ENCODE measurements at places on chromosomes 6 and 20.

DNA sequence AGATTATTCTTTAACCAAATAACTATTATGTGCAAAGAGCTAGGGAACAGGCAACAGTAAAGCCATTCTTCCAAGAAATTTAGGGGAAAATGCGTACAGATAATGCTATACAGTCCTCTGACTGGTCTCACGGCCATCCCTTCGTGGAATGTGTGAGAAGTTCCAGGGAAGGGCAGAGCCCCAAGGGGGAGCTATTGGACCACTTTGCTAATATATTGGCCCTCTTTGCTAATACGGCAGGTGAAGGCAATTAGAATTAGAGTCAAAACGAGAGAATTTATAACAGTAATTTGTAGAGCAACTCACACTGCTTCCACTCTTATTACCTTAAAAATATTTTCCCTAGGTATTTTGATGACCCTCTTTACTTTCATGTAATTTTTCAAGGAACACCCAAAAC lies 140.4 kb downstream of the IMPG1 start:
- DNase-seq, result no peak

DNA sequence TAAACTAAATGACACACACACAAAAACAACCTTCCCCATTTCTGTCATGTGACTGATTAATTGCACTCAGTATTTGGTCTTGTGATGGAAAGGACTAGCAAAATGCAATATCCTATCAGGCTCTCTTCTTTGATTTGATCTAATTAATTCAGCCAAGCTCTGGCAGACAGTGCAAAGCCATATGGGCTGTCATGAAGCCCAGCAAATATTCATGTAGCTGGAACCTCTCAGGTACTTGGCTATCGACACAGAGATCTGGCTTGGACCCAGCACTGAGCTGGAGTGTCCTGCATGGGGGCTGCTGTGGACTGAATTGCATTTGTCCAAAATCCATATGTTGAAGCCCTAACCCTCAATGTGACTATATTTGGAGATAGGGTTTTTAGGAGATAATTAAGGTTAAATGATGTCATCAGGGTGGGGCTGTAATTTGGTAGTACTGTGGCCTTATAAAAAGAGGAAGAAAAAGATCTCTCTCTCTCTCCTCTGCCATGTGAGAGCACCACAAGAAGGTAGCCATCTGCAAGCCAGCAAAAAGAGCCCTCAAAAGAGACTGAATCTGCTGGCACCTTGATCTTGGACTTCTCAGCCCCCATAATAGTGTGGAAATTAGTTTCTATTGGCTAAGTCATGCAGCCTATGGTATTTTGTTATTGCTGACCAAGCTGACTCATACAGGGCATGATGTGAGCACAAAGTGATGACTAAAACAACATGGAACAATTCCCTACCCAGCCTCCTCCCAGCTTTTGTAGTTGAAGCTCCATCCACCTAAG lies 77.1 kb downstream of the STMND1 start:
- DNase-seq, result no peak

GRCh38 chr20:17602493-17602892 lies 32.6 kb downstream of the DSTN start:
- DNase-seq, result no peak

- no peak for DNase-seq
Observed at GRCh38 chr6:122610690-122611455, 668 bp downstream of the PKIB start.

- DNase-seq, result no peak
Observed at GRCh38 chr6:169530752-169531123, 171.1 kb downstream of the WDR27 start.

GRCh38 chr20:62700261-62700930 lies 8.2 kb upstream of the NTSR1 start:
- no peak for DNase-seq

- DNase-seq, result no peak
Observed at GRCh38 chr6:150491131-150491810, 108.4 kb upstream of the PLEKHG1 start.

DNA sequence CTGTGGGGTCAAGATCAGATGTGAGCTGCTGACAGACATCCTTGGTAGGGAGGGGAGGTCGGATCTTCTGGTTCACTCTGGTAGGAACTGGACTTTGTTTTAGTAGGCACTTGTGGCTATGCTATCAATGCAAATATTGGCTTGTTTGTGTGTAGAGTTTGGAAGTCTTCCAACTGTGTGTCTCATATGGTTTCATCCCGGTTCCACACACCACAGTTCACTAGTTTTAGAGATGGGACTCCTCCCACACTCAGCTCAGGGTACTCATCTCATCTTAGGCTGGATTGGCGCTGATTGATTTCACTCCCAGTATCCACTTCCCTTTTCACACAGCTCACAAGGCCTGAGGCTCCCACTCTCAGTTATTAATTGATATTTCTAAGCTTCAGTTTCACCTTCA lies 161.3 kb downstream of the THBS2 start:
- DNase-seq, result no peak

- no peak for DNase-seq
Observed at GRCh38 chr6:101397199-101397598, 3.7 kb downstream of the GRIK2 start.

DNA sequence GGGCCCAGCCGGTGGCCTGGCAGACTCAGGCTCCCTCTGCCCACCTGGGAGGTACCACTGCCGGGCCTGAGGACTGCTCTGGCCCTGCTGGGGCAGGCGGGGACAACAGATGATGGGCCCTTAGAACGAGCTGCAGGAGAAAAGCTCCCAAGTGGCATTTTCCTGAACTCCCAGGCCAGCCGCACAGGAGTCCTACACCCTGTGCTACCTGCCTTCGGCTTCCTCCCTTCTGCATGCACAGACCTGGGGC lies 41.3 kb downstream of the DSTN start:
- DNase-seq, result no peak

Measured in activated CD8-positive, alpha-beta memory T cell treated with anti-CD3 and anti-CD28 coated beads for 4 hours (primary cell).